ENCODE measurements at places on chromosomes 5 and 9. TPM values are rescaled to one million over a fixed set of nuclear protein-coding genes. Genes with fewer than 3 reads are reported as not detected.

DNA sequence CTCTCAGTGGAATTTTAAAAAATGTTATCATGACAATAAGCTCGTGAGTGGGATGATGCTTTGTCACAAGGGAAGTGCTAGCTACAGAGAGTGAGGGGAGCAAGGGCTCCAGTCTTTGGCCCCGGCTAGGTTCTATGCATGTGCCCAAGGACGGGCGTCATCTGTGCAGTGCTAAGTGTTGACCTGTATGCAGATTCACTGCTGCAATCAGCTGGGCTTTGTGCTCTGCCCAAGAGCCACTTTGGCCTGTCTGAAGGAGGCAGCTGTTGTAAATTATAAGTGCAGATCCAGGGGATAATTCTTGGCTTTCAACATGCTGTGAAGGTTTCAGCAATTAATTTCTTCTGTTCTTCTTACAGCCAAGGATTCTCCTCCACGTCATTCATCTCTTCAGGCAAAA is 268.6 kb downstream of the PSAT1 start:
- H3K27me3 ChIP-seq: no peaks in the 10 kb centered on the region
- H3K4me1 ChIP-seq: no peaks in the 10 kb centered on the region
- no peaks in the 10 kb centered on the region for H3K36me3 ChIP-seq
- DNase-seq: no peak
- no peak overlapping the region for H3K4me3 ChIP-seq

- peaks cover 2% of the 10 kb centered on the region for H3K27me3 ChIP-seq
- H3K36me3 ChIP-seq: peaks cover 40% of the 10 kb centered on the region
- H3K4me1 ChIP-seq: peaks cover 68% of the 10 kb centered on the region
- peak; percentile 85 for DNase-seq
Measured at GRCh38 chr9:35658137-35658967, at the start of gene CCDC107. CCDC107 (plus strand) TSS chr9:35658292; CDS start chr9:35658380, 88 bp downstream.

- no peak overlapping the region for H3K4me3 ChIP-seq
Measured at GRCh38 chr9:95250462-95251221, 66.9 kb downstream of the FANCC start.

- no peak for DNase-seq
- H3K27me3 ChIP-seq: no peaks in the 10 kb centered on the region
- H3K36me3 ChIP-seq: no peaks in the 10 kb centered on the region
- no peak overlapping the region for H3K27ac ChIP-seq
- H3K4me1 ChIP-seq: peaks cover 12% of the 10 kb centered on the region
- H3K4me3 ChIP-seq: no peak overlapping the region
Measured at GRCh38 chr5:50559955-50560354, 106.5 kb upstream of the PARP8 start.

- no peaks in the 10 kb centered on the region for H3K27me3 ChIP-seq
- peaks cover 15% of the 10 kb centered on the region for H3K4me1 ChIP-seq
- no peak overlapping the region for H3K27ac ChIP-seq
- DNase-seq: no peak
Measured at GRCh38 chr9:128145536-128145935, 3.7 kb upstream of the LCN2 start.

DNA sequence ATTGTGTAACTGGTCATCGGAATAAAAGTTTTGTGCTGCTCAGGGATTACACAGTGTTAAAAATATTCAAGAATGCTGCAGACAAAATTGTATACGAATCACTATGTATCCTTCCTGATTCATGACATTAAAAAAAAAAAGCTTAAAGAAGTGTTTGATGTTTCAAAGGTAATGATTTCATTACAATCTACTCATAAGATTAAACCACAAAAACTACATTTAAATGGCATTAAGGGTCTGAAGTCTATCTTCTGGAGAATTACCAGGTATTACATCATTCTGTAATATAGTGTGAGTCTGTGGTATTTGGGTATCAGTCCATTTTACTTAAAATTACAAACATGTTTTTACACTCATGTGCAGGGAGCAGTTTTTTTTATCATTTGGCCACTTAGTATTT is 324.4 kb downstream of the NDUFS4 start:
- no peak for DNase-seq
- H3K4me1 ChIP-seq: peaks cover 4% of the 10 kb centered on the region
- no peak overlapping the region for H3K4me3 ChIP-seq
- no peaks in the 10 kb centered on the region for H3K36me3 ChIP-seq

- no peak overlapping the region for H3K4me3 ChIP-seq
- DNase-seq: no peak
- no peaks in the 10 kb centered on the region for H3K36me3 ChIP-seq
- H3K27ac ChIP-seq: no peak overlapping the region
Measured at GRCh38 chr9:16720386-16720785, 150.1 kb downstream of the BNC2 start.

DNA sequence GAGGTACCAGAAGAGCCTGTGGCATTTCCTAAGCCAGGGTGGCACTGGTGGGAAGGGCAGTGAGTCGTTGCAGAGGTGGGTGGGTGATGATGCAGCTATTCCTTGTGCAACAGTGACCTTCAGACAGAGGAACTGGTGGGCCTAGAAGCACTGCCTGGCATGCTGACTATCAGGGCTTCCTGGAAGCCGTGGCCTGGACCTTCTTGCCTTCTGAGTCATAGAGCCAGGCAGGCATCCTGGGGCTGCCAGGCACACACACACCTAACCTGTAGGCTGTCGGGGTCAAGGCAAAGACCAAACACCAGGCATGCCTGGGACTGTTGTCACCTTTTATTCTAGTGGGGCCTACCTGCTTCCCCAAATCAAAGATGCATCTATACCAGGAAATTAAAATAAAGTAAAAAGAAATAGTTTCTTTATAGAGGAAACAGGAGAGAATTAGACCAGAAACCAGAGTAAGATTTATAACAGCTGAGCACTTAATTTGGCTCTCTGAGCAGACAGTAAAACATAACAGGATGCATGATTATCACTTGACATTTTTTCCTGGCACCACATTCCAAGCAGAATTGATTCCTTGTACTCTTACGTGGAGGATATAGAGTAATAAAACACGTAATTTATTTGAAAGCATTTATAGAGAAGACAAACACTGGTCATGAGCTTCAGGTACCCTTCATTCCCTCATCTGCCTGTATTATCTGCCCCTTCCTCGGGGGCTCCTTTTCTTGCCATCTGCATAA is 25.1 kb downstream of the NANS start:
- peaks cover 59% of the 10 kb centered on the region for H3K36me3 ChIP-seq
- H3K4me3 ChIP-seq: no peak overlapping the region
- H3K27ac ChIP-seq: peak overlapping the region; percentile 91
- H3K27me3 ChIP-seq: no peaks in the 10 kb centered on the region

DNA sequence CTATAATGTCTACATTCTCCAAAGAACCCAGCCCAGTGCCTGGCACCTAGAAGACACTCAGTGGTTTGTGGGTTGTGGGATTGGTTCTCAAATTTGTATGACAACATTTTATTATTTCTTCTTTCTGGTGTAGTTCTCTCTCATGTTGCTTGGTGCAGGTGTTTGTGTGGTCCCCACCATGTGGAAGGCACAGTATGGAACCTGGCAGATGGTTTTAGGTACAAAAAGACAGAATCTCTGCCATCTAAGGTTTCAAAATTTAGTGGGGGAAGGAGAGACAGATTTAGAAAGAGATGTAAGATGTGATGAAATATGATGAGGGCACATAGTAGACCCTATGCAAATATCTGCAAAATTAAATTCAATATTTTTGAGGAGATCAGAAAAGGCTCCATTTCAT is 323.8 kb downstream of the CDK5RAP2 start:
- no peaks in the 10 kb centered on the region for H3K36me3 ChIP-seq
- H3K27ac ChIP-seq: no peak overlapping the region
- no peak overlapping the region for H3K4me3 ChIP-seq
- H3K27me3 ChIP-seq: peaks cover 5% of the 10 kb centered on the region
- no peaks in the 10 kb centered on the region for H3K4me1 ChIP-seq

Gene MAPK9
- total RNA-seq: 41.7 TPM

Gene MAMDC2
- not detected for total RNA-seq

Gene MARCHF3
- total RNA-seq: 4.4 TPM

Gene FOXD4L5
- 0.07 TPM for total RNA-seq

Gene DNM1
- 0.63 TPM for total RNA-seq

All from activated CD4-positive, alpha-beta memory T cell treated with anti-CD3 and anti-CD28 coated beads for 36 hours (primary cell).